Endodermal cell (in vitro differentiated cells): ENCODE measurements at places on chromosomes 7 and 10.
A peak's percentile ranks its signal among the peaks of the same experiment; 100 is the strongest.

DNA sequence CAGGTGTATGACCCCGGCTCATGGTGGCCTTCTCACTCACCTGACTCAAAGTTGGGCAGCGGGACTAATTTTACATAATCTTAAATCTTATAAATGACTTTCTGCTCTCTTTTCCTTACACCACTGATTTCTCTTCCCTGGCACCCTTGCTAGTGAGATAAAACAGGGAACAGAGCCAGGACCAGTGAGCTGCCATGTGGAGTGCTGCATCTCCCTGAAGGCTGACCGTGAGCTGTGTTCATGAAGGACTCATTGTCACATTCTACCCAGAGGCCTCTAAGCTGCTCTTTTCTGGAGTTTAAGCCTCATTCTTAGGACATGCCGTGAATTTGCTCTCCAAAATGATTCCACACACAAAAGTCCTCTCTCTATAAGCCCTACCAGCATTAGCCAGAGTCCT lies 762.3 kb downstream of the AUTS2 start:
- no peak for DNase-seq

GRCh38 chr7:150973571-150974451 lies 4.3 kb downstream of the KCNH2 start:
- DNase-seq: no peak

DNA sequence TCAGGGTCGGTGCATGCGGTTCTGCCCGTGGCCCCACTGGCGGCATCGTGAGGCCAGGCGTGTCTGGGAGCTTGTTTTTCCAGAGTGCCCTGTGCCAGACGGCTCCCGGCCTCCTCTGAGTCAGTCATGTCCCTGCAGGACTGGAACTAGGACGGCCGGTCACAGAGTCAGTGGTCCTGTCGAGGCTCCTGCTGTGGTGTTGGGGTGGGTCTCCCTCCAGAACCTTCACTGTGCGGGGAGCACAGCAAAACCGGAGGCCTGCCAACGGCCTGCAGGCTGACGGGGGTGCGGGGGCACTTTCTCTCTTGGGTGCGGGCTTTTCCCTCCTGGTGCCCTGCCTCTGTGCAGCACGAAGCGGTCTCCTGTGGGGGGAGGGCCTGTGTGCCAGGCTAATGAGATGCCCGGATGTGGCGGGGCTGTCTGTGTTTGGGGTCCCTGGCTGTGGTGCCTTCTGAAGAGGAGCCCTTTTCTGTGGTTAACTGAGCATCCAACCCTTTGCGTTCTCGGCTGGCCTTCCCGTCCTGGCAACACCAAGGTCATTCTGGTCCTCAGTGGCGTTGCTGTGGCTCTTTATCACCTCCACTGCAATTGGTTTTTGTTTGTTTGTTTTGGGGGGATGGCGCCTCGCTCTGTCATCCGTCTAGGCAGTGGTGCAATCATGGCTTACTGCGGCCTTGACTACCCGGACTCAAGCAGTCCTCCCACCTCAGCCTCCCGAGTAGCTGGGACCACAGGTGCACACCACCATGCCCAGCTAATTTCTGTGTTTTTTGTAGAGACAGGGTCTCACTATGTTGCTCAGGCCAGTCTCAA lies 8.0 kb downstream of the GET4 start:
- no peak for DNase-seq

GRCh38 chr7:36970551-36971514 lies 246.5 kb upstream of the AOAH start:
- no peak for DNase-seq

GRCh38 chr10:132963430-132963960 lies 21.1 kb upstream of the CFAP46 start:
- DNase-seq: no peak

DNA sequence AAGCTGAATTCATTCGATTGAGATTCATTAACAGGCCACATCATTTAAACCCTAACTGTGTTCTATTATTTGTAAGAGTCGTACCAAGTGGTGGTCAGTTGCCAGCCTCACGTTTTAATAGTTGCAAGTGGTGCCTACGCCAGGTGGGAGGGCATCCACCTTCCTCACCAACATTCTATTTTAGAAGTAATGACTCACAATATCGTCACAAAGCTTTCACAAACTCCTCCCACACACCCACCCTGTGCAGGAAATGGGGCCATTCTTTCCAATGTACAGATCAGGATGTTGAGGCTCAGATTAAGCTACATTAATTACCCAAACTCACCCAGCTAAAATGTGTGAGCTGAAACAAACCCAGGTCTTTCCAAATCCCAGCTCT lies 77.3 kb upstream of the SAMD8 start:
- no peak for DNase-seq

GRCh38 chr7:142913051-142913450 lies 20.5 kb downstream of the TRPV5 start:
- DNase-seq: peak; percentile 2

DNA sequence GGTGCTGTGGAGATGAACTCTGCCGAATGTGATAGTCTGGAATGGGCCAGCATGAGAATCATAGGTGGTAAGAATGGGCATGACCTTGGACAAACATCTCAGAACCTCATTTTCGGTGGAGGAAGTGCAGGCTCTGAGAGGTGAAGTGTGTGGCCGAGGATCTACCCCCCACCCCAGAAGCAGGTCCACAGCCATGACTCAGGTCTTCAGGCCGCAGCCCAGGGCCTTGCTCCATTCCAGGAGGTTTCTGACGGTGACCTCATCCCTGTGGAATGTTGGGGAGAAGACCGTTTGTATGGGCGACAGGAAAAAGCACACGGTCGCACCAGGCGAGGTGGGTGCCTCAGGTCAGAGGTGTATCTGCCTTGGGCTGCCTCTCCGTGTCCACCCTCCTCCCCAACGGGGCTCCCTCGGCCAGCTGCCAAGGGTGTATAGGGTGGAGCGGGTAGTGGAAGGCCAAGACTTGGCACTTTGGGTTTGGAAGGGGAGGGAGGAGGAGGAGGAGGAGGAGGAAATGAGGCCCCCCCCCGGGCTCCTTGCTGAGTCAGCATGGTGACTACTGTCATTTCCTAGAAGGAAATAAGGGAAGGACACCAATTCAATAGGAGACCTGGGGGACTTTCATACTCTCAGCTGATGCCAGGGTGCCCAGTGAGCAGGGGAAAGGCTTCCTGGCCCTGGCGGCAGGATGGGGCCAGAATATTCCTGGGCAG lies 168.0 kb upstream of the RHEB start:
- DNase-seq: peak; percentile 93

- no peak for DNase-seq
Observed at GRCh38 chr10:5544216-5544805, 19.6 kb downstream of the CALML3 start.

- no peak for DNase-seq
Observed at GRCh38 chr7:76405738-76406137, 3.8 kb downstream of the SSC4D start.

DNA sequence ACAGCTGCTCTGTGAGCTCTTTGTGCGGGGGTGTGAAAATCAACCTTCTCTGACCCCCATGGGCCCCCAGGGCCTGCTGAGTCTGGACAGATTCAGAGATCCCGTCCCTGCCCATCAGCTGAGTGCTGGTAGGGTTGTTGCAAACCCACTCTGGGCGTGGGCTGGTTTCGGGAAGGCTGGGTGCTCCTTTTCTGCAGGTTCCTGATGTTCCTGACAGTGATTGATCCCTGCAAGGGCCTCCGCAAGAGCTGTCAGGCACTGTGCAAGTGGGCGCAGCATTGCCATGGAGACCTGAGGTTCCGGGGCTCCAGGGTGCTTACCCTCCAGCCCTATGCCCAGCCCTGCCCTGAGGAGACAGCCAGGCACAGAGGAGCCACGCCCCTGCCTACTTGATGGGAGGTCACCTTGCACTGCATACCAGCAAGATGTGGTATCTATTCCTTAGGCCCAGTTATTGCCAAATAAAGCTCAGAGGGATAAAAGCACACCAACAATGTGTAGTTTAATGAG lies 44.3 kb upstream of the INPP5A start:
- no peak for DNase-seq

DNA sequence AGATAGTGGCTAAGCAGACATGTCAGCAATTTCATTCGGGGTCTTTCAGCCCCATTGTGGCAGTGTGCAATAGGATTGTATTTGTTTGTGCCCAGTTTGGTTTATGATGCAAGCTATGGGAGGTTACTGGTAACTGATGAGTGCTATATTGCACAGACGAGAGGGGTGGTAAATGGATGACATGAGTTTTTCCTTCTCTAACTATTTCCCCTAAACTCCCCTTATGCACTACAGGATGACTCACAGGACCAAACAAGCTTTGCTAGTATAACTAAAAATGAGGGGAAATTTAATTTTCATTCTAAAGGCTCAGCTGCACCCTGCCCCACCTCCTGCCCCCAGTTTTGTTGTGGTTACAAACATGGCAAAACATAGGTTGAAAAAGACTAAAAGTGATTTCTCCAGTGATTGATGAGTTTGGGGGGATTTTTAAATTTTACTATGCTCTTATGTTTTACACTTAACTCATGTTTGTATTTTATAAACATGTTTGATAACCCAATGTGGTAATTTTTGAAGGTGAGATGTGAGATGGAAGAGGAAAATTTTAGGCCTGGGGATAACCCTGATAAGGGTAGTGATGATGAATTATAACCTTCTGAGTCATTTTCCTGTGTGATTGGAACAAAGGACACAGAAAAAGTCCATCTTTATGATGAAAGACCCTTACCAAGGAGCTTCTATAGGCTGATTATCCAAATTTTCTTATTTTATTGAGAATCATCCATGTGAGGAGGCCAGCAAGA lies 60.8 kb upstream of the NAMPT start:
- no peak for DNase-seq

GRCh38 chr10:42753507-42754154 lies 29.0 kb upstream of the BMS1 start:
- DNase-seq: no peak

- DNase-seq: no peak
Observed at GRCh38 chr10:49389361-49389933, 6.4 kb downstream of the DRGX start.

DNA sequence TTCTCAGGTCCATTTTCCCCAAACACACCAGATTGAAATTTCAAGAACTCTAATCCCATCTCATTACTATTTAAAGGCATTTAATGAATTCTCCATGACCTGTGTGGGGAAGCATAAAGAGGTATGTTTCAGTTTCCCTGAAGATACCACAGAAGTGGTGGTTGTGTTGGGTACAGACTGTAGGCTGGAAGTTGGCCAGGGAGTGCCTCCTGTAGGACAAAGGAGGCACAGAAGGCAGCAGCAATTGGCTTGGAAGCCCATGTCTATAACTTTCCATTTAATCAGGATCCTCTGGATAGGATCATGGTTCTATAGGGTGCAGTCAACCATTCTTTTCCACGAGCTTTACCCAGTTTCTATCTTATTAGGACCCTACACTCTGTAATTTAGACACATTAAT lies 8.6 kb upstream of the BET1 start:
- no peak for DNase-seq

GRCh38 chr7:99837649-99838361 lies 10.0 kb downstream of the CYP3A43 start:
- DNase-seq: no peak

- no peak for DNase-seq
Observed at GRCh38 chr7:126541406-126541805, 711.3 kb downstream of the GRM8 start.
